SW 1271 (cell line): ENCODE measurements at places on chromosomes 2 and 18.
A peak's percentile ranks its signal among the peaks of the same experiment; 100 is the strongest.

DNA sequence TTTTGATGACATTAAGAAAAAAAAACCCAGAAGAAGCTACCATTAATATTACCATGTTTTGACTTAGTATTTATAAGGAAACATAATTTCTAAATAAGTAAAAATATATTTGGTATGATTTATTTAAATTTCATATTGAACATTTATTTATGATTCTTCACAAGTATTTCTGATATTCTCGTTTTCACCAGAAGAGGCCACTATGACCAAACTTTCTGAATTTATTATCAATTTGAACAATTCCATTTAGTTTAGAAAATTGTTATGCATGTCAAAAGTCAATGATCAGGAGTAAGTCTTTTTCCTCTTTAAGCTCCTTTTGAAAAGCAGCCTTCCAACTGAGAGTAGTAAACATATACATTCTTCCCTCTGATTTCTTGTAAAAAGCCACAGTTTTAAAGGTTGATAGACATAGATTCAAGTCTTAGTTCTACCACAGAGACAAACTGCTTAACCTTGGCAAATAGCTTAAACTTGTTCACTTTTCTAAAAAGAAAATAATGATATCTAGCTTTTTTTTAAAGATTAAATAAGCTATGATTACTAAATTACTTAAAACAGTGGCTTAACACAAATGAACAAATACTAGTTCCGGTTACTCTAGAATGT lies 329.9 kb downstream of the TRIB2 start:
- peak; percentile 20 for DNase-seq

DNA sequence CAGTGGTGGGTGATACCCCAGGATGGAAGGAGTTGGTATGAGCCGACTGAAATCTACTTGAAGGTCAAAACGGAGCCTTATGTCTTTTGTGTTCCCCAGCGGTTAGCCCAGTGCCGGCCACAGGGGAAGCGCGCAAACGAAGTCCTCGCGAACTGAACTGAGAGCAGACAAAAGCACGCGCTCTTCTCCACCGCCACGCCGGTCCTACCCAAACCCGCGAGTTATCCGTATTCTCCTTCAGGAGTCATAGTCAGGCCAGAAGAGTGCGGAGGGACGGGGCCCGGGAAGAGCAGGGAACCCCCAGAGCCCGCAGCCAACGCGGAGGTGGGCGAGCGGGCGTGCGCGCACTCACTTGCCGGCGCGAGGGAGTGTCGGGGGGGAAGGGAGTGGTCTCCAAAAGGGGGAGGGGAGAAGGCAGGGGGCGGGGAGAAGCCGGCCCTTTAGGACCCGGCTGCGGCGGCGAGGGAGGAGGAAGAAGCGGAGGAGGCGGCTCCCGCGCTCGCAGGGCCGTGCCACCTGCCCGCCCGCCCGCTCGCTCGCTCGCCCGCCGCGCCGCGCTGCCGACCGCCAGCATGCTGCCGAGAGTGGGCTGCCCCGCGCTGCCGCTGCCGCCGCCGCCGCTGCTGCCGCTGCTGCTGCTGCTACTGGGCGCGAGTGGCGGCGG lies at the start of gene IGFBP2:
Gene IGFBP2 (plus strand): TSS at position 469 of the 664 bp plus-strand sequence. CDS start 104 bp downstream, at position 573.
- DNase-seq: peak; percentile 32

- no peak for DNase-seq
Observed at GRCh38 chr2:220787251-220787650, 784.9 kb downstream of the EPHA4 start.

- no peak for DNase-seq
Observed at GRCh38 chr2:173264603-173265366, 89.9 kb upstream of the CDCA7 start.

- DNase-seq: no peak
Observed at GRCh38 chr2:95232232-95232631, 24.9 kb downstream of the ZNF892 start.

- DNase-seq: no peak
Observed at GRCh38 chr18:50177294-50177992, 17.5 kb downstream of the MYO5B start.

- DNase-seq: no peak
Observed at GRCh38 chr2:6181926-6182325, 489.7 kb downstream of the SOX11 start.

- DNase-seq: no peak
Observed at GRCh38 chr2:85794491-85795121, 40.8 kb downstream of the ATOH8 start.

GRCh38 chr2:206462240-206462854 lies 19.0 kb downstream of the ADAM23 start:
- no peak for DNase-seq

- DNase-seq: no peak
Observed at GRCh38 chr2:157043786-157044185, 213.7 kb upstream of the GALNT5 start.

DNA sequence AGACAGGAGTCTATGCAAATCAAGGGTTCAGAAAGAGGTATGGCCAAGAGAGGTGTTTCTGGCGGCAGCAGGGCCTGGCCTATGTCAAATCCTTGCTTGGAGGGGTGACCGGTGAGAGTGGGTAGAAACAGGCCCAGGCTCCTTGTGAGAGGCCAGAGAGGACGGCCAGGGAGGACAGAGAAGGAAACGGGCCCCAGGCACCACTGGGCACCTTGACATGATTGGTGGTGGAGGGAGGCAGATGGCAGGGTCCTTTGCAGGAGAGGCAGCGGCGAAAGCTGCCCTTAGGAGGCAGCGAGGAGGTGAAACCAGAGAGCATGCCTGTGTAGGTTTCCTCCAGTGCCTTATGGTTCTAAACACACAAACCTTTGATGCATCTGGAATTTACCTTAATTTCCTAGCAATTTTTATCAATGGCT lies 6.2 kb downstream of the RAMP1 start:
- DNase-seq: no peak

GRCh38 chr2:48258481-48259149 lies 271.3 kb upstream of the STON1 start:
- DNase-seq: no peak

DNA sequence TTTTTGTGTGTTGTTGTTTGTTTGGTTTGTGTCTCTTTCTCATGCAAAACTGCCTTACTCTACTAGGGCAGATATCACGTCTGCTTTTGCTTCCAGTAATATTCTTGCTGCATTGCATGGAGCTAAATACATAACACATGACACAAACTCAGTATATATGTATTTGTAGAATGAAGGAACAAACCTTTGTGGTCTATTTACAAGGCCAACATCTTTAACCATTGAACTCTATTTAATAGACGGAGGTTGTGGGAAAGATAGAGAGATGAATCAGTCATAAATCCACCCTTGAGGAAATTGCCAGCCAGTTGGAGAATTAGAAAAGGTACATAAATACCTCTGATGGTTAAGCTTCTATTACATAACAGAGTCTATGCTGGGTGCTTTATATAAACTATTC lies 26.0 kb upstream of the IL1RL1 start:
- no peak for DNase-seq

- DNase-seq: no peak
Observed at GRCh38 chr2:20633794-20634506, 16.9 kb downstream of the HS1BP3 start.

DNA sequence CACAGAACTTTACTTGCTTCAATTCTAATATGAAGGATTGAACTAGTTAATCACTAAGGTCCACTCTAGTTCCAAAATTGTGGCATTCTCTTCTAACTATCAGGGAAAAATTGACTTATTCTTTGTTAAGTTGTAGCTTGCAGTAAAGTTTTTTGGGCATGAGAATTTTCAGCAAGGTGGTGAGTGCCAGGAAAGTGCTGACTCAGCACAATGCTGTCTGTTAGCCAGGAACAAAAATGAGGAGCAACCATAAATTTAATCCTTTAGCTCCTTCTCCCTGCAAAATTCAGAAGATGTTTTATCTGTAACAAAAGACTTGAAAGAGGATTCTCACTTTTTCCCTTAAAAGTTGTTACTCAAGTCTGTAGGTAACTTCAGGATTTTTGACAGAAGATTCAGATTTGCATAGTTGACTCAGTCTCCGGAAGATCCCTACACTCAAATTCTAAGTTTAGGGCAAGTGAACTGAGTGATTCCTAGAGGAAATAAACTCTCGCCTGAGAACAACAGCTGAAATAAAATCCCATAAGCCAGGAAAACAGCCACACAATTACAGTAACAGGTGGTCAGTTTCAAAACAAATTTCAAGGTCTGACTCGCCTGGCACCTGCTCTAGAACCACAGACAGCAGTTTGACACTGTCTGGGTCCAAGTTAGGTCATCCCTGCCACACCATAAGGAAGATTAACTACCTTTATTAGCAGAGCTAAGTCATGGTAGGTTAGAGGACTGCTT lies 20.2 kb upstream of the DARS1 start:
- DNase-seq: no peak

DNA sequence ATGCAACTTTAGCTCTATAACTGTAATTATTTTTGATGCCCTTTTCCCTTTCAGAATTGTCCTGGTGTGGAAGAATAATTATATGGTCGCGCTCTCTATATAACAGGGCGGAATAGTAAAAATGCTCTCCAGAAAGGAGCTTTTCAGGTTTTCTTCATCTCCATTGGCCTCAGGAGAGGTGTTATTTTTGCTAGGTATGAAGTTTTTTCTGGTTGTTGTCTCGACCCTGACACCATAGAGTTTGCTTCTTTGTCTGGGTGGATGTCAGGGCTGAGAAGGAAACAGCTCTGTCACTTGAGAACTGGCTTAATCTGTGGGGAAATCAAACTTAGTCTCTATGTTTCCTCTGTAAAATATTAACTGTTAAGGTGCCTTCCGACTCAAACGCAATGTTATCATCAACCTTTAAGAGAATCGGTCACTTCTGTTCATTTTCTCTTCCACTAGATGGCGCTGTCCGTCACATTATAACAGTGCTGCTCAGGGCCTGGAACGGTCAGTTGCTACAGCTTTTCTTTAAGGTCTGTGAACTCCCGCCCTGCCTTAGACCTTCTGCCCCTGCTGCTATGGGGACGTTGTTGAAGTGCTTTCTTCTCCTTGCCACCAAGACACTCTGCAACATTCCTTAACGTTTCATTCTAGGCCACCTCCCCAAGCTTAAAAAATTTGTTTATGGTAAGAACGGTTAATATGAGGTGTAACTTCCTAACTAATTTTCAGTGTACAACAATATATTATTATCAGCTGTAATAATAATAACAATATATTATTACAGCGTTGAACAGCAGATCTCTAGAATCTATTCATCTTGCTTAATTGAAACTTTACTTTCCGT lies 23.8 kb upstream of the SERPINB12 start:
- peak; percentile 50 for DNase-seq

DNA sequence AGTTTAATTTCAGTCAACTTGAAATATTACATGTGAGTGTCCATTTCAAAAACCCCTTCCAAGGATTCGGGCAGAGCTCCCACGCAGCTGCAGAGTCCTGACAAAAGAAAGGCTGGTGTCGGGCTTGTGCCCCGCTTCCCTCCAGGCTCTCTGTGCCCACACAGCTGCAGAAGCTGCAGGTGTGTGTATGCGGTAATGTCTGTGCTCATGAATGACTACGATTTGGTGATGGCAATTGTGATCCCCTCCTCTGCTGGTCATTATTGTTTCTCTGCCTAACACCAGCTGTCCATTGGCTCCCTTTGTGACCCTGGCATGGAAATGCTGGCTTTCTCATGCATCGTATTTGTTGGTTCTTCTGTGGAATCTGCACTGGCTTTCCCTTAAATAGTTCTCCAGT lies 224.8 kb downstream of the NUP35 start:
- no peak for DNase-seq

DNA sequence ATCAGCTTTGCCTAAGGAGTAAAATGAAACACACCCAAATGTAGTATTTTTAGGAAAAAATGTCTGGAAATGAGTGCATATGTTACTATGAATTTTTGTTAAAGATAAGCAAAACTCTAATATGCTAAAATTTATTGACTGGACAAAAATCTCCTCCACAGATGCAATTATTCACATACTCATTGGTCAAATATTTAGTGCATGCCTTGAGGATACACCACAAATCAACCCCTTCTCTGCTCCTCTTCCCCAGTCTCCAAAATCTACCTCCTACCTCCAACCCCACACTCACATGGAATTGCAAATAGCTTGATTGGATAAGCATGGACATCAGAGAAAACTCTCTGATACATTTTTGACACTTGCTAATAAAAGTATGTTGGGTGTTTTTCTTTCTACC lies 95.6 kb upstream of the CDC42EP3 start:
- DNase-seq: no peak

- DNase-seq: no peak
Observed at GRCh38 chr18:62346333-62347088, 21.4 kb downstream of the TNFRSF11A start.

GRCh38 chr2:3680548-3681345 lies 22.6 kb upstream of the DCDC2C start:
- DNase-seq: no peak

DNA sequence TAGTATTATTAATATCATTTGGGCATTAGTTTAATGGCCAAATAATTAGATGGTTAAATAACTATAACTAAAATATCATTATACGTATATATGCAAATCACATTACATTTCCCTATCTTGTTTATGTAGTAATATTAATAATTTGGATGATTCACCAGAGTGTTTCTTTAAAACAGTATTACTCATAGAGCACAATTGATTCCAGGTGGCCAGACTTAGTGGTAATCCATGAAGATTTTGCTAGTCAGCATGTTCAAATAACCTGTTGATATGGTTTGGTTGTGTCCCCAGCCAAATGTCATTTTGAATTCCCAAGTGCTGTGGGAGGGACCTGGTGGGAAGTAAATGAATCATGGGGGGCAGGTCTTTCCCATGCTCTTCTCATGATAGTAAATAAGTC lies 782.3 kb downstream of the LRP1B start:
- no peak for DNase-seq

- DNase-seq: no peak
Observed at GRCh38 chr2:196291873-196292800, 120.8 kb upstream of the STK17B start.

DNA sequence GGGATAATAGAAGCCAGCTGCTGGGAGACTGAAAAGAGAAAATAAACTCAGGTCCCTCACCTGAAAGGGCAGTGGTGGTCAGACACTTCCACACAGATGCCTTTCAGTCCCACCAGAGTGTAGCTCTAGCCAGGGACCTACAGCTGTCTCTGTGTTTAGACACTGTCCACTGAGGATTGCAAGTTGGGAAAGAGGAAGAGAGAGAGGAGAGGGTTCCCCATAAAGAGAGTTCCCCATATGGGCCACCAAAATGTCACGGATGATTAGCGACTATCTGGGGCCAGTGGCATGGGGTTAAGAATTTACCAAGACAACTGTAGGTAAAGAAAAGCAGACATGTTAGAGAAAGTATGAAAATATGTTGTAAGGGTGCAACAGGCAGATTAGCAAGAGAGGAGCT lies 36.7 kb upstream of the SKA1 start:
- no peak for DNase-seq

GRCh38 chr2:183490914-183491313 lies 366.7 kb downstream of the NUP35 start:
- no peak for DNase-seq

GRCh38 chr2:100451092-100451491 lies 19.2 kb upstream of the NMS start:
- no peak for DNase-seq

- DNase-seq: no peak
Observed at GRCh38 chr2:127576433-127577207, 41.1 kb downstream of the MYO7B start.

DNA sequence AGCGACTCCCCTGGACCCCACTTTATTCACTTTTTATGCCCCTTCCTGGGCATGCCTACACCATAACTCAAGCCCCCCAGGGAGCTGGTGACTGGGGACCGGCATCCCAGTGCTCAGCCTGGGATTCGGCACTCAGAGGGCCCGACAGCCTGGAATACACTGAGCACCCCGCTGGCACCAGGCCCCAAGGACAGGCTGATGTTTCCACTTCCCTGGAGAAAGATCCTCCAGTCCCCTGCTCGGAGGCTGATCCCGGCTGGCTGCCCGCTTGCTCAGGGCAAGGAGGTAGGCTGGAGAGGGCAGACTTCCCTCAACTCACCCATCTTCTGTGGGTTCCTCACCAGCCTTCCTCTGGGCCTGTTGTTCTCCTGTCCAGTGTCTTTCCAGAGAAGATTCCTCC lies 36.6 kb downstream of the ODC1 start:
- DNase-seq: no peak
